IMR-90 (cell line): ENCODE measurements at places on chromosomes 7 and 10. TPM values are rescaled to one million over a fixed set of nuclear protein-coding genes. Genes with fewer than 3 reads are reported as not detected.

- H3K27me3 ChIP-seq = no peaks in the 10 kb centered on the region
- DNase-seq = no peak
- H3K27ac ChIP-seq = no peak overlapping the region
- no peaks in the 10 kb centered on the region for H3K36me3 ChIP-seq
- peaks cover 2% of the 10 kb centered on the region for H3K4me1 ChIP-seq
- H3K4me3 ChIP-seq = no peak overlapping the region
These were observed 57.8 kb downstream of the COA1 start for GRCh38 chr7:43671521-43671920.

GRCh38 chr10:6050801-6051445, 11.2 kb downstream of the IL2RA start:
- DNase-seq = peak; percentile 44
- H3K36me3 ChIP-seq = no peaks in the 10 kb centered on the region
- peaks cover 3% of the 10 kb centered on the region; the same call in 1 of the 2 replicates for H3K4me1 ChIP-seq
- H3K4me3 ChIP-seq = peak overlapping the region; percentile 35

DNA sequence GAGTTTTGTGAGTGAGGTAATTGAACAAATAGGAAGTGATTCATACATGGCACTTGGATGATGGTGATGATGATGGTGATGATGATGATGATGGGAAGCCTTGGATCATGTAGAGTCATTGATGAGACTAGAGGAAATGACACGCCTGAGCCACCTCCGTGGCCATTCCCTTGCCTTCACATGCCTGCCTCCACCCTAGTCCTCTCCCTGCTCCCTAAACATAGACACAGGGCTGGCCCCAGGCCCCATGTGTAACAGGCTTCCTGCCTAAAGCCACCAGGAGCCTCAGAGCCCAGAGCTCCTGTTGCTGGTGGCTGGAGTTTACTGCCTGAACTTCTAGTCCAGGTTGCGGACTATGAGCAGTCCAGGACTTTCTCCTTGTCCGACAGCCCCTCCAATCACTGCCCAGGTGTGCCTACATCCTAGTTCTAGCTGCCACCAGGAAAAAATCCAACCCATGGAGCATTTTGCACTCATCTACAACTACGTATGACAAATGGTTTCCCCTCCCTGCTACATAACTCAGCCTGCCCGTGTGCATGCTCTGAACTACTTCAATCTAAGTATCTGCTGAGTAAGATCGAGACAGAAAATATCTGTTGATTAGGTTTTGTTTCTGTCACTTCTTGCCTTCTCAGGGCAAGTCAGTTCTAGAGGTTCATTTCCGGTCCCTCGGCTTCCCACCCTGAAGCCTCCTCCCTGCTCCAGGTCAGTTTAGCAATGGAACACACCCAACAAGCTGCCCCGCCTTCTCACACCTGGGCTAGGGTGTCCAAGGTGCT, 35.5 kb upstream of the KDM7A start:
- H3K4me3 ChIP-seq = no peak overlapping the region
- peaks cover 25% of the 10 kb centered on the region for H3K27me3 ChIP-seq
- no peaks in the 10 kb centered on the region for H3K4me1 ChIP-seq
- no peaks in the 10 kb centered on the region for H3K36me3 ChIP-seq

TEX36 gene
- not detected in 2 replicates for total RNA-seq

DNA sequence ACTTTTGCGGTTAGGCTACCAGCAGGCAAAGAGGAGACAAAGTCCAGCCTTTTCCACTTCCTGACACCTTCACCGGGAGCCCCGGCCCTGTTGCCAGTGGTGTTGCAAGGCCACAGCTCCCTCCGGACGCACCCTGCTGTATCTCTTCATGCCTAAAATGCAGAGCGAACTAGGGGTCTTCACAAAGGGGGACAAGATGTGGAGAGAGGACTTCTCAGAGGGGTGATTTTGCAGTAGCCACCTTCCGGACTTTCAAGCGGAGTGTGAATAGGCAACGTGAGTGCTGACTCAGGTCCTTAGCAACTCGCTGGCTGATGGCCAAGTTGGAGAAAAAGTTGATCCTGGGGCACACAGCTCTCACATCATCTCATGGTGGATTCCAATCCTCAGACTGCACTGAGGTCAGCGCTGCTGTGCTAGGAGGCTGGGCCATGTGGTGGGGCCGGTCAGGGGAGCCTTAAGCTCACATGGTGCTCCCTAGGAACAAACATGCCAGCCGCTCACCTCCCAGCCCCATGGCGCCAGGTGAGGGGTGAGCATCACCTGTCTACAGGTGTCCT, 166.3 kb downstream of the LCOR start:
- no peak overlapping the region for H3K4me3 ChIP-seq
- H3K4me1 ChIP-seq = peaks cover 5% of the 10 kb centered on the region
- no peaks in the 10 kb centered on the region; the same call in 1 of the 2 replicates for H3K27me3 ChIP-seq
- no peaks in the 10 kb centered on the region for H3K36me3 ChIP-seq
- DNase-seq = peak; percentile 87

DNA sequence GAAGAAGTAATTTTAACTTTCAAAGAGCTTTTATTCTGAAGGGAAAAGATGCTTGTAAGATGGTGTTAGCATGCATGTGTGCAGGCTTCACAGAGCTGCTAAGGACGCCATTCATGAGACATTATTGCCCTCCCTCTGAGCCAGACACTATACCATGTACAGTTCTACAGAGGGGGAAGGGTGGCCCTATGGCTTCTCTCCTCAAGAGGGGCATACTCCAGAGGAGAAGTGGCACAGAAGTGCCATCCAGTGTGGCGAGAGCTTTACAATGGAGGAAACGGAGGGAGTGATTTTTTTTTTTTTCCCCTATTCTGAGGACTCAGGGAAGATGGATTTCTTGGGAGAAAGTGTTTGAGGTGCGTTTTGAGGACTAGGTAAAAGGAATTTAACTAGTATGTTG, 119.5 kb downstream of the BICC1 start:
- no peak overlapping the region for H3K27ac ChIP-seq
- H3K4me3 ChIP-seq = no peak overlapping the region
- H3K36me3 ChIP-seq = no peaks in the 10 kb centered on the region
- no peaks in the 10 kb centered on the region; the same call in 1 of the 2 replicates for H3K4me1 ChIP-seq
- no peaks in the 10 kb centered on the region for H3K27me3 ChIP-seq

DNA sequence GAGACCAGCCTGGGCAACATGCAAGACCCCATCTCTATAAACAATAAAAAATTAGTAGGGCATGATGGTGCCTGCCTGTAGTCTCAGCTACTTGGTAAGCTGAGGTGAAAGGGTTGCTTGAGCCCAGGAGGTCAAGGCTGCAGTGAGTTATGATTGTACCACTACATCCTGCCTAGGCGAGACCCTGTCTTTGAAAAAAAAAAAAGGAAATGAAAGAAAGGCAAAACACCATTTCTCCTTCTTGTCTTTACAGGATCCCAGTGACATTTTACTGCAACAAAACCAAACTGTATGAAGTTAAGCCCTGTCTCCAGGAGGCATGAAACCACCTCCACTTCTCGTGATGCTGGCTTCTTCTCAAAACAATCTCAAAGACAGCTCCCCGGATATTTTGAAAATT, 29.9 kb upstream of the PBLD start:
- DNase-seq = no peak
- no peaks in the 10 kb centered on the region for H3K4me1 ChIP-seq
- H3K27me3 ChIP-seq = no peaks in the 10 kb centered on the region
- no peak overlapping the region for H3K4me3 ChIP-seq
- H3K36me3 ChIP-seq = peaks cover 25% of the 10 kb centered on the region
- no peak overlapping the region for H3K27ac ChIP-seq

- no peaks in the 10 kb centered on the region for H3K27me3 ChIP-seq
- no peak overlapping the region for H3K27ac ChIP-seq
- DNase-seq = no peak
- H3K36me3 ChIP-seq = no peaks in the 10 kb centered on the region
- no peaks in the 10 kb centered on the region for H3K4me1 ChIP-seq
- no peak overlapping the region for H3K4me3 ChIP-seq
These were observed 193.1 kb downstream of the EBF3 start for GRCh38 chr10:129771024-129771423.

- DNase-seq = no peak
- no peaks in the 10 kb centered on the region for H3K27me3 ChIP-seq
- no peak overlapping the region for H3K27ac ChIP-seq
- H3K4me3 ChIP-seq = no peak overlapping the region
These were observed 1560.0 kb upstream of the LRRTM3 start for GRCh38 chr10:65365878-65366277.

DNA sequence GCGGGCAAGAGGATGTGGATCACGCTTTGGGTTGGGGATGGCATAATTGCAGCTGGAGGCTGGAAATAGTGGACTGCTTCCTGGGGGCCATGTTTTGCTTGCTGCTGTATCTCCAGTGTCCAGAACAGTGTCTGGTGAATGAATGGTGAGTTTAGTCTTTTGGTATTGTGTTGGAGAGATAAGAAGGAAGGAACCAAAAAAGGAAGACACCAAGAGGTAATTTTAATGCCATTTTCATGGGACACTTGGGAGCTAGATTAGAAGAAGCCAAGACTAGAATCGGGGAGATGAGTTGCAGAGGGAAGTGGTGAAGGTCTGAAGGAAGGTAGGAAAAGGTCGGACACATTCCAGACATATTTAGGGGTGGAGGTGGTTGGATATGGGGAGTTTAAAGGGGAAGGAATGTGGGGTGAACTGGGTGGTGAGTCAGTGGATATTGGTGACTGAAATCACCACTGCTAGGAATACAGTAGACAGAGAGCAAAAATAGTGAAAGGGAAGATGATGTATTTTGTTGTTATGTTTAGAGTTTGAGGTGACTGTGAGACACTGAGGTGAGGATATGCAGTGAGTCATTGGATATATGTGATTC, 76.7 kb downstream of the CCNY start:
- no peaks in the 10 kb centered on the region for H3K36me3 ChIP-seq
- peaks cover 32% of the 10 kb centered on the region for H3K4me1 ChIP-seq
- no peaks in the 10 kb centered on the region for H3K27me3 ChIP-seq
- no peak overlapping the region for H3K4me3 ChIP-seq

DNA sequence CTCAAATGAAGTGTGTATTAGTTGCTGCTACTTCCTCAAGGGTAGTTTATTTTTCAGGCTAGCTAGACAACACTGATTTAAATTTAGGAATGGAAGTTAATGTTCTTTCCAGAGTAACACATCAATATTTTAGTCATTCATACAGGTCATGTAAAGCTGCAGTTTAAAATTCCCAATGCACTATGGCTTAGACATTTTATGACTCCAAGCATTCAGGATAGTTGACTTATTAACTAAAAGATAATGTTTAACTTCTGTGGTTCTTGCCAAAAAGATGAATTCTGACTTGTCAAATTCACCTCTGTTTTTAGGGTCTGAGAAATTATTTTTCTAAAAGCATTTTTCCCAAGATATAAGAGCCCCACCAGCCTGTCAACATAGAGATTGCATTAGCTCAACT, 131.9 kb downstream of the TFPI2 start:
- H3K4me1 ChIP-seq = no peaks in the 10 kb centered on the region
- no peaks in the 10 kb centered on the region for H3K27me3 ChIP-seq
- DNase-seq = no peak
- H3K27ac ChIP-seq = no peak overlapping the region

KLLN gene
- 0.36 and 0.56 TPM in 2 replicates for total RNA-seq

RTKN2 gene
- total RNA-seq = 0.90 and 2.2 TPM in 2 replicates
